H54 (cell line): ENCODE measurements at places on chromosomes 2 and 18.

GRCh38 chr2:119691651-119692245 is 12.7 kb downstream of the TMEM177 start:
- DNase-seq: no peak

- DNase-seq: no peak
These were observed 5.5 kb upstream of the TSPYL6 start for GRCh38 chr2:54261537-54261936.

- no peak for DNase-seq
These were observed 18.1 kb upstream of the DYNC1I2 start for GRCh38 chr2:171669121-171669520.

- no peak for DNase-seq
These were observed 195.7 kb downstream of the LPIN1 start for GRCh38 chr2:11942178-11942569.

GRCh38 chr18:3873698-3874097 is 423.7 kb downstream of the TGIF1 start:
- no peak for DNase-seq

- no peak for DNase-seq
These were observed 1096.0 kb upstream of the DDX18 start for GRCh38 chr2:116718451-116718850.

DNA sequence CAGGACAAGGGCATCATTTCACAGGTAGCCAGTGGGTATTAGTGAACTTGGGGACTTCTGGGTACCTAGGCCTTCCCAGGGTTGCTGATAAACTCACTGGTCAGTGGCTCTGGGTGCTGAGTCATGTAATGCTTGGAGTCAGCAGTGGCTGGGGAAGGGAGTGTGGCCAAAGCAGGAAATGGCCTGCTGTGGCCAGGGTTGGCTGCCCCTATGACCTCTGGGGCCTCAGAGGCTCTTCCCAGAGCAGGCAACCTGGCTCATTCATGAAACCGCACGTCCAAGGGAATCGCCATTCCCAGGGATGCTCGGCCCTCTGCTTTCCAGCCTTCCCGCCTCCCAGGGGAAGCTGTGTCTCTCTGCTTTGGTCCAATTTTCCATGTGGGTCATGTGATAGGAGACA is 294.9 kb downstream of the DYSF start:
- peak; percentile 77 for DNase-seq

DNA sequence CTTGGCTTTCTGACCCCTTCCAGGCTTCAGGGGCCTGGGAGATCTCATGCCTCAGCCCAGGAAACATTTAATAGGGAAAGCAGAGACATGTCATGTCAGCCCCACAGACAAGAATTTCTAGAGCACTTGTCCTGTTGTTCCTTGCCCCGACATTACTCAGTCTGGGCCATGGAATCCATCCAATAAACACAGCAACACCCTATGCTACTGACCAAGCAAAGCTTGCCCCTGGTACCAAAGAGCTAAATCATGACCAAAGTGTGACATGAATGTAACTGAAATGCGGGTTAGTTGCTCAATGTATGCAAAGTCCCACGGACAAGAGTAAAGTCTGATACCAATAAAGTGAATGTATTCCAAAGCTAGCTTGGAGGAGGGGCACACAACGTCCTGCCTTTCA is 35.1 kb downstream of the EHD3 start:
- no peak for DNase-seq

GRCh38 chr18:62925031-62925688 is 209.8 kb downstream of the PHLPP1 start:
- no peak for DNase-seq

DNA sequence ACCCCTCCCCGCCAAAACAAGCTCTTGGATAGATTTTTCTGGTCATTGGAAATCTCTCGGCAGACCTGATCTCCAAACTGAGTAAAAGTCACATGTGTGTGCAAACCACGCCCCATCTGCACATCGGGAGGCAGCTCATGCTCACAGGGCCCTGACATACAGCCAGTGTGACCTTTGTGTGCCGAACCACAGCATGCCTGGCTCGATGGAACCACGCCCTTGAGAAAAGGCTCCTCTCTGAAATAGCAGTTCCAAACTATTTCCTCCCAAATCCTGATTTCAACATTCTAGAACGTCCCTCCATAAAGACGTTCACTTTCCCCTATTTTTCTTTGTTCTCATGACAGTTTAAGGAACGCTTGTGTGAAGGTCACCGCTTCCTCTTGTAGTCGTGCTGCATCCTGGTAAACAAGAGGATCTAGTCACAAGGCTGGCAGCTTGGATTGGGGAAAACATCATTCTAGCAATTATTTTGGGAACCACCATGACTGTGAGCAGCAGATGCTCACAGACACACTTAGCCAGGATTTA is 59.3 kb upstream of the MAP4K4 start:
- no peak for DNase-seq

GRCh38 chr2:143078104-143078503 is 51.1 kb upstream of the ARHGAP15 start:
- DNase-seq: no peak

DNA sequence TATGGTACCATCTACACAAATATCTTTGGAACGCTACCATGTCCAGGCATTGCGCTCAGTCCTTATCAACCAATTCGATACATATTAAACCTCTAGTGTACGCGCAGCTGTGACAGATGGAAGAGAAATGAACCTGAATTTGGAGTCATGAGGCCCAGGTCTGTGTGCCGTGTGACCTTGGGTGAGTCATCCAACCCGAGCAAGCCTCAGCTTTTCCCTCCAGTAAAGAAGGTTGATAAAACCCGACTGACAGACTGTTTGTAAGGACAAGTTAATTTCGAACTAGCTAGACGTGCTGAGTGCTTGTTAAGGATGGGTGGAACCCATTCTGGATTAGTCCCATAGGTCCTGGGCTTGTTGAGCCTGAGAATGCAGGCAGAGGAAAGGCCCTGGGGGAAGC is 28.2 kb downstream of the GREB1 start:
- no peak for DNase-seq

GRCh38 chr18:5296706-5297320 is 1.3 kb upstream of the ZBTB14 start:
- DNase-seq: peak; percentile 83

GRCh38 chr18:3624935-3625741 is 175.2 kb downstream of the TGIF1 start:
- DNase-seq: peak; percentile 59

DNA sequence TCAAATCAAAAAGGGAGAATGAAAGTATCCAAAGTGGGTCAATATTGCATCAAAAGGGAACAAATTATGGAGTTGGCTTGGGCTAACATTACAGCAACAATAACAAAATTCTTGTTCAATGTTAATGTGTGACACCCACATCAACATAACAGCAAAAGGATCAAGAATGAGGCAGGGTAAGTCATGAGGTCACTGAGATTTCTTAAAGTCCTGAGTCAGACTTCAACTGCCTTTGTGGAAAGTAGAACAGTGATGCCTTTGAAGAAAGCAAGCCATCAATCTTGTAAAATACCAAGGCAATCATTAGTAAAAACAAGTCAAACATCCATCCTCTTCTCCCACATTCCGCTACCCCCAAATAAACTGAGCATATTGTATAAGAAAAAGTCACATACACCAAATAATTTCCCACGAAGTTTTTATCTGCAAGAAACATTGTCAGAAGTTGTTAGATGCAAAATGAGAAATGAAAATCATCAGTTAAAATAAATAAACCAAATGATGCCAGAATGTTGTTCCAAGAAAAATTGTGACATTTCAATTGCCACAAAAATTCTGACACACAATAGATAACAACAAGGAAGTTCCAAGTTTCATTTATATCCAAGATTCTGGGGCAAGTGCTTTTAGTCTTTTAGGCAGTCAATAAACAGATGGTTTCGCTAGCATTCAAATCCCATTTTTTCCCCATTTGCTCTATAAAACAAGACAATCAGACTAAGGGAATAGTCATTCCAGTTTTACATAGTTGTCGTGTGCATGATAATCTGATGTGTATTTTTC is 216.1 kb upstream of the SETBP1 start:
- no peak for DNase-seq

DNA sequence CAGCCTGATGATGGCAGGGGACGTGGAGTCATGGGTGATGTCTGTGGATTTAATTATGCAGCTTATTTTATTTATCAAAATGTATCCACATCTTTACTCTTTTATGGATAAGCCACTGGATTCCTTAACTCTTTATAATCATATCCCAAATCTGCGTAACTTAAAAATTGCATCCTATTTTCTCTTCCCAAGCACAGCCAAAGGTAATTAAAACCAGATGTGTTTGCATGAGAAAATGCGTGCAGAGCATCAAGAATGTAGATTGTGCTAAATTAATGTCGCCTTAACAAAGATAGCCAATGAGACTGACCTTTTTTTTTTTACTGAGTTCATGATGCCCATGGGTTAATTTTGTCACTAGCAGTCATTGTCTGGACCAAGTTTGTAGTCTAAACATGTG is 10.0 kb downstream of the SH3RF3 start:
- DNase-seq: no peak

DNA sequence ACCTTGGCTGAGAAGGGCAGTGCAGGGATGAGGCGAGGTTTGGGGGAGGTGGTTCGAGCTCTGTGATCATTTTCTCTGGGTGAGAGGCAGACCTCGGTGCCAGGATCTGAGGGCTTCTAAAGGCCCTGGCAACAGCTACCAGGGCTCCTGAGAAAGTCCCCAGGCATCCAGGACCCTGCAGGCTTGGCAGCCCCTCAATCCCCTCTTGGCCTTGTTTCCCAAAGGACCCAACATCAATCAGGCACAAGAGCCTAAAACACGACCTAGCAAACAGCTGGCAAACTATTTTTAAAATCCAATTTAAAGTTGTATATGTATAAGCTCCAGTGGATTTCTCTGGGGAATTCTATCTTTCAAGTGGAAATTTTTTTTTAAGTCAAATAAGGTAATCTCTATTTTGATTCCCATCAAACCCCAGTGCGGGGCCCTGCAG is 15.0 kb upstream of the MAT2A start:
- no peak for DNase-seq

GRCh38 chr2:40150266-40150665 is 301.6 kb downstream of the SLC8A1 start:
- no peak for DNase-seq

- no peak for DNase-seq
These were observed 2.1 kb upstream of the PXDN start for GRCh38 chr2:1746174-1747064.

- no peak for DNase-seq
These were observed 58.8 kb downstream of the APOB start for GRCh38 chr2:20985062-20985461.

GRCh38 chr2:123695426-123695825 is 329.7 kb upstream of the CNTNAP5 start:
- DNase-seq: no peak

DNA sequence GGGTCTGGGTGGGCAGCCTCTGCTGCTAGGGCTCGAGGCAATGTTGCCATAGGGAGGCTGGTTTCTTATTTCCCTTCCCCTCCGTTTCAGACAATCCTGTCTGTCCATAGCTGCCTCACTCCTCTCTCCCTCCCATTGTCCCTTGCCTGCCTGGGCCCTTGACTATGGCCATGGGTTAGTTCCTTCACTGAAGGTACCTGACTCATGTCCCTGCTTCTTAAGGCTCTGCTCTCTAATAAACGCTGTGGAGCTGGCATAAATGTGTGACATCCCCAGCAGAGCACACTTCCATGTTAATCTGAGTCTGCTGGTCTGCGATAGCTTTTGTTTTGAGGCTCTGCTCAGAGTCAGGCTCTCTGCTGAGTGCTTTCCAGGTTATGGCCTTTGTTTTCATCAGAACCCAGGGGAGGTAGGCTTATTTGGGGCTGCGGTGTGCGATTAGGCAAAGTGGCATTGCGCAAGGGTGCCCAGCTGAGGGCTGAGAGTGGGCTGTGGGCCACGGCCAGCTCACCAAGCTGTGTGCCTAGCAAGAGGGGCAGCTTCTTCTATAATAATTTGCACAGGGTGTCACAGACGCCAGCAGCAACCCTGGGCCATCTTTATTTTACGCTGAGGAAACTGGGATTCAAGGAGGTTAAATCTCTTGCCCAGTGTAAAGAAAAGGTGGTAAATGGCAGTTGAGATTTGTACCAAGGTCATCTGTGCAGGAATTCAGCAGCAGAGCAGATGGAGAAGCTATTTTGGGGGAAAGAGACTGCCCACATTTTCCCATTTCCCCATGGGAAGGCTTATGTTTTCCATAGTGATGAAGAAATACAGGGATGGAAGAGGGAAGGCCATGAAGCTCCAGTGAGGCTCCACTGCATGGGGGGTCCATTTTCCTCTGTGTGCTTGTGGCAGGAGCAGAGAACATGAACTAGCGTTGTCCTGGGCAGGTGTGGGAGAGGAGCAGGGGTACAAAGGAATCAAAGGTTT is 25.6 kb downstream of the MRPL33 start:
- no peak for DNase-seq

GRCh38 chr2:64637000-64637635 is 16.6 kb downstream of the SERTAD2 start:
- no peak for DNase-seq

- DNase-seq: no peak
These were observed 620 bp downstream of the SLC14A1 start for GRCh38 chr18:45724601-45725000.

DNA sequence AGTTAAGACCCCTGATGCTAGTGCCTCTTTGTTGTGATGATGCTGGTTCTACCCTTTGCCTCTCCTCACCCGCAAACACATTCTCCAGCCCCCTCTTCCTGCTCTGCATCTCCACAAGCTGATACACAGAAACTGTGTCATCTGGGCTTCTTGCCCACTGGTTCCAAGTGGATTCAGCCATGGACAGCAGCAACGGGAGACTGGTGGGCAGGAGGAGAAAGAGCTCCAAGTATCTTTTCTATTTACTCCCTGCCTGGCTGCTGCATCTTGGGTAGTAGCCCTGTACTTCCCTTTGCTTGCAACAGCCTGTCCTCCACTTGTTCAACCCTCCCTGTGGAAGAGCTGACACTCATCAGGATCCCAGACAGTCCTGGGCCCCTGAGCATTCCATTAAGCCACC is 655.1 kb upstream of the RAB6C start:
- DNase-seq: no peak

DNA sequence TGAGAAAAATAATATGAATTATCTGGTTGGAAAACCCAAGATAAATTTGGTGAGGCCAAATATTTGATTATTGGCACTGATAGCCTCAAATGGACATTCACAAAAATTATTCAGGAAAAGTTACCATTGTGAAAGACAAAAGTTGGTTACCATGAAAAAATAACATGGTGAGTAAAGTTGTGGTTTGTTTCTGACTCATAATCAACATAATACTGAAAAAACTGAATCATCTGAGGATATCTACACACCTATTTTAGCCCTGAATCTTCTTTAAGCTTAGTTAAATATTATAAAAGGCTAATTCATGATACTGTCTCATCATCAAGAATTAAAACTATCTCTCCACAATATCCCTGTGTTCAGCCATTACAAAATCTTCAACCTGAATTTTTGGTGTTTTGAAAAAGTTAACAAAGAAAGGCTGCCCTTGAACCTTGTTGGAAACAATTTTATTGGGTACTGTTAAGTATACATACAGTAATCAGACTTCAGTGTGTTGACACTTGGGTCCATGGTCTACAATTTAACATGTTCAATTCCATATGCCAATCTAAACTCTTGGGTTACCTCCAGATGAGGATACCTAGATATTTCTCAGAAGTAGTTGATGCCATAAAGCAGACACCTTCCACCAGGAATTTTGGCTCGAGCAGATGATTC is 607.5 kb upstream of the SLC39A10 start:
- DNase-seq: no peak

- no peak for DNase-seq
These were observed 16.4 kb downstream of the DYNAP start for GRCh38 chr18:54607213-54608027.
